ENCODE measurements at places on chromosomes 1 and 21. TPM values are rescaled to one million over a fixed set of nuclear protein-coding genes. Genes with fewer than 3 reads are reported as not detected.

The IL23R gene
- total RNA-seq: not detected

The TSSK3 gene
- total RNA-seq: not detected

The CAMK2N1 gene
- 33.9 TPM for total RNA-seq

The OR2T11 gene
- total RNA-seq: not detected

The CFAP107 gene
- total RNA-seq: not detected

The TEKT2 gene
- not detected for total RNA-seq

The EXOC8 gene
- 7.6 TPM for total RNA-seq

The HSD11B1 gene
- total RNA-seq: not detected

The SLC9C2 gene
- not detected for total RNA-seq

The WRAP73 gene
- total RNA-seq: 19.7 TPM

The NFIA gene
- total RNA-seq: 6.5 TPM

The NADK gene
- total RNA-seq: 41.6 TPM

The CFHR3 gene
- 0.30 TPM for total RNA-seq

The FAM72C gene
- total RNA-seq: 6.1 TPM

The NBPF4 gene
- 0.25 TPM for total RNA-seq

The FCMR gene
- 4.4 TPM for total RNA-seq
